ENCODE measurements at places on chromosomes 11 and 22.

DNA sequence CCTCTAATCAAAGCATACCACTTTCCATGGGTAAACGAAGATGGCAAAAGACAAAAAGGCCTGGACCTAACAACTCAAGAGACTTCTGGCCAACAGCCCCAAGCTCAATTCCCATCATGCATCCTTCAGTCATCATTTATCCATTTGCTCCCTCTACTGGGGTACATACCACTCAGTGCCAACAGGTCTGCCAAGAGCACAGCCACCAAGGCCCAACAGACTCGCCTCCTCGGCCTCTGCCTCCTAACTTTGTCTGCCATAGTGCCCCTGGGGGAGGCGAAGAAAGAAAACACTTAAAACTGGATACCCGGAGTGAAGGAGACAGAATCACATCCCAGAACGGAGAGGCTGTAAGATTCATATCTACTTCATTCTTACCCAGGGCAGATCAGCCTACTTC is 1.1 kb downstream of the HYOU1 start:
- no peak for DNase-seq

- no peak for DNase-seq
Observed at GRCh38 chr11:79615425-79615824, 174.6 kb upstream of the TENM4 start.

- peak; percentile 56 for DNase-seq
Observed at GRCh38 chr22:28019360-28019759, 100.3 kb upstream of the PITPNB start.

DNA sequence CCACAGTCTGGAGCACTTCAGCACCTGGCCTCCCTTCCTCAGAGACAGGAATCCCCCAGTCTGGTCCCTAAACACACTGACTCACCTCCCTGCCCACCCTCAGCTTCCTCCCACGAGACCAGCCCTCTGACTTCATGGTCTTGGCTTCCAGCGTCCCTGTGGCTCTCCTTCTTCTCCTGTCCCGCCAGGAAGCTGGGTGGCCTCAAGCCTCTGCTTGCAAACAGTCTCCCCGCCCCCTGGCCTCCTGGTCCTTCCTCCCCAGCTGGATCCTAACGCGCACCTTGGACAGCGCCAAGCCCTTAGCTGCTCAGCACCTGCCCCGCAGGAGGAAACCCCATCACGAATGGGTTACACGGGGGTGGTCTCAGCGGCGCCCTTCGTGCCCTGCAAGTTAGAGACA is 4.5 kb downstream of the NCF4 start:
- DNase-seq: peak; percentile 13

- no peak for DNase-seq
Observed at GRCh38 chr22:37309211-37310074, 27.1 kb downstream of the CYTH4 start.

GRCh38 chr11:45170484-45170883 is 24.0 kb downstream of the PRDM11 start:
- no peak for DNase-seq

GRCh38 chr22:32815943-32816342 is 14.4 kb downstream of the TIMP3 start:
- DNase-seq: no peak

- no peak for DNase-seq
Observed at GRCh38 chr11:114275280-114275679, 20.9 kb upstream of the NNMT start.

- DNase-seq: no peak
Observed at GRCh38 chr22:25112538-25113253, 87.0 kb upstream of the CRYBB3 start.

DNA sequence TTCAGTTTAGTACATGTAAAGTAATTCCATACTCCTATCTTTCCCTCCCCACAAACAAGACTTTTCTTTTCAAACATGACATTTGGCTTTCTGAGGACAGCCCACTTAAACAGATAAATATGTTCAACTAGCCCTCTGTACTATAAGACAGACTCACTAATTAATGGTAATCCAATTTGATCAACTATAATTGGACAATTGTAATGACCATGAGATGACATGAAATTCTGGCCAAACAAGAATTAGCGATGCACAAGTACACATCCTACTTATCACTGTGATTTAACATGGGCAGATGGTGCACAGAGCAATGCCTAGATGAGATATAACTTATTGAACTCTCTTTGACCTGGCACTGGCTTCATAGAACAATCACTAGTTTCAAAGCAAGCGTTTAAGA is 1033.7 kb upstream of the CCDC90B start:
- DNase-seq: no peak

DNA sequence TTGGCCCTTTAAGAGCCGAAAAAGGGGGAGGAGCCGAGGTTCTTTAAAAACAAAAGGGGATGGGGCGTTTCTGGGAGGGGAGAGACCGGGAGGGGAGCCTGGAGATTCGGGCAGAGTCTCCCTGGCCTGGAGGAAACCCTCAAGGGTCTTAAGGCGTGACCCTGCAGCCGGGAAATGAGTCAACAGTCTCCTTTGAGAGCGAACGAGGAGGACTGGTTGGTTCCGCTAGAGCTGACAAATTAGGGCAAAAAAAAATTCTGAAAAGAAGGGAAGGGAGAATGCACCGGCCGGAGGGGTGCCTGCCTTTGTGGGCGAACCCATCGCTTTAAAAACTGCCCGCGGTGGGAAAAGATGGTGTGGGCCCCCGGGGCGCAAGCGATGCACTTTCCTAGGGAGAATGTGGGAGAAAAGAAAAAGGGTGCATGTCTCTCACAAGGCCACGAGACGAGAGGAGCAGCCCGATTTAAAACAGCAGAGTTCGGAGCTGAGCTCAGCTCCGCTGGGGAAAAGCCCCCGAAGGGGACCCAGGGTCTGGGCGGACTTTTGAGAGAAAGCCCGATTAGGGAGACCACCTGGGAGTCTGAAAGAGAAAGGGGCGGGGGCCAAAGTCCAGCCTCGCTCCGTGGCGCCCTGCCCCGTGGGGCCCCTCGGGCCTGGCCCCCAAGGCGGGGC is 874 bp downstream of the ZFTA start:
- DNase-seq: peak; percentile 59

GRCh38 chr22:47094861-47095330 is 332.4 kb downstream of the TBC1D22A start:
- peak; percentile 9 for DNase-seq

DNA sequence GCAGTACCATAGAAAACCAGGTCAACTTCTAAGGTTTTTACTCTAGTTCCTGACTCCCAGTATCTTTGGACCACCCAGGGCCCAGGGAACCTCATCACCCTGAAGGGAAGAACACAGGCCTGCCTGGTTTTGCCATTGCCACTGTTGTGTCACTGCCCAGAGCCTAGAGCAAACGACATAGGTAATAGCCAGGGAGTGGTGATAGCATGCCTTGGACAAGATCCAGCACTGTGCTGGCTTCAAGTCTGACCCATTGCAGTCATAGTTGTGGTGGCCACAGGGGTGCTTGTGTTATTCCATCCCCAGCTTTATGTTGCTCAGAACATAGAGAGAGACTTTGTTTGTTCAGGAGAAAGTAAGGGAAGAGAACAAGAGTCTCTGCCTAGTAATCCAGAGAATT is 2310.2 kb downstream of the LRRC4C start:
- DNase-seq: no peak

- no peak for DNase-seq
Observed at GRCh38 chr11:8031248-8032115, 44.3 kb downstream of the EIF3F start.

GRCh38 chr11:19428206-19429002 is 187.7 kb upstream of the E2F8 start:
- DNase-seq: no peak

- no peak for DNase-seq
Observed at GRCh38 chr11:117908959-117909610, 20.1 kb downstream of the TMPRSS13 start.

DNA sequence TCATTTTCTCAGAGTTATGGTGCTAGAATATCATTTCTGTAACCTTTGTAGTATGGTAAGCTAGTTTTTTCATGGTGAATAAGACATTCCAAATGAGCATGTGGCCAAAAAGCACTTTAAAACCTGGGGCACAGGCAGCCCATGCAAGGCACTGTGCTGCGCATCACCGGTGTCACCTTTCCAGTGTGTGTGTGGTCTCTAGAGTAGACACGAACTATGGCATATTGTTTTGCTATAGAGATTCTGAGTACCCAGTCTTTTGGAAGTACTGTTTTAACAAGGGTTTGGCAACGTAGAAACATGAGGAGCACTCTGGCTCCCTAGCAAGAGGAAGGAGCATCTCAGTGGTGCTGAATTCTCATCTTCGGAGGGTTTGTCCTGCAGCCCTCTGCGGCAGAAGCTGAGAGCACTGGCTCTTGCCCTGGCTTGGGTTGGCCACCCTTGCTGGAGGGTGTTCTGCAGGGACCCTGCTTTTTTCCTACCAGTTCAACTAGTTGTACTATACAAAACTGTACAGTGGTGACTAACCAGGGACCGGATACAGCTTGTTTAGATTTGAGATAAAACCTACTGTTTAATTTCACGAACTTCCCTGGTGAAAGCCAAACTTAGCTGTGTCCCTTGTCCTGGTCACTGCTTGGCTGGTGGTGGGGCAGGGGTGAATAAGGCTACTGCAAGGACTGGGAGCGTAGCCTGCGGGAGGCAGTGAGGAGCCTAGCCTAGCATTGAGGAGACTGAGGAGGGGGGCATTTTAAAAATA is 135.7 kb downstream of the ATXN10 start:
- DNase-seq: no peak

DNA sequence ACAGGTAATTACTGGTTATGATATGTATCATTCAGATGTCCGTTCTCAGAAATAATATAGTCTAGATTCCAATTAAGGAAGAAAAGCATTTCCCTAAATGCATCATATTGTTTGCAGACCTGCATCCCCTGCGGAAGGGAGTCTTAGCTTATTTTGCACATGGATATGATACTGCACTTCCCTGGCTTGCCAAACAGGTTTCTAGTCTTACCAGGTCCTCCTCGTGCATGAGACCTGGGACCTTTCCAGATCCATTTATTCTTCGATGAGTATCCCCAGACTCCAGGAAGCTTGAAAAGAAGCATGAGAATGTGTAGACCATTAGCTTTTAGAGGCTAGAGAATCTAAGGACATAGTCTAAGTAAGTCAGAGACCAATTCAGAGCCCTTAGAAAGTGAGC is 30.6 kb downstream of the CYB5R2 start:
- DNase-seq: no peak

- no peak for DNase-seq
Observed at GRCh38 chr11:824292-824880, 3.3 kb upstream of the CRACR2B start.

GRCh38 chr11:91243051-91243450 is 981.6 kb upstream of the FAT3 start:
- no peak for DNase-seq

GRCh38 chr11:68275721-68276507 is 4.1 kb upstream of the C11orf24 start:
- DNase-seq: no peak

DNA sequence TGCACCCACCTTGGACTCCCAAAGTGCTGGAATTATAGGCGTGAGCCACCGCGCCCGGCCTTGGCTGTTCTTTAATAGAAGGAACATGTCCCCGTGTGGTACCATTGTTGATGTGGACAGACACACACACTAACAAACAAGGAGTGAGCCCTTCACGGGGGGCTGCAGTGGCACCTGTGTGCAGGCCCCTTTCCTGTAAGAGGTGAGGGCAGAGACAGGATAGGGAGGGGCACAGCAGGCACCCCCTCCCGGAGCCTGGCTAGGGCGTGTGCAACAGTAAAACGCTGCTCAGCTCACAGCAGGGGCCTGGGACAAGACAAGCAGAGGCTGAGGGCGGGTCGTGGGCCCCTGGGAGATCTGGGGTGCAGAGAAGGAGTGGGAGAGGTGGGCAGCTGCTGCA is 37.8 kb downstream of the GRIK4 start:
- no peak for DNase-seq

DNA sequence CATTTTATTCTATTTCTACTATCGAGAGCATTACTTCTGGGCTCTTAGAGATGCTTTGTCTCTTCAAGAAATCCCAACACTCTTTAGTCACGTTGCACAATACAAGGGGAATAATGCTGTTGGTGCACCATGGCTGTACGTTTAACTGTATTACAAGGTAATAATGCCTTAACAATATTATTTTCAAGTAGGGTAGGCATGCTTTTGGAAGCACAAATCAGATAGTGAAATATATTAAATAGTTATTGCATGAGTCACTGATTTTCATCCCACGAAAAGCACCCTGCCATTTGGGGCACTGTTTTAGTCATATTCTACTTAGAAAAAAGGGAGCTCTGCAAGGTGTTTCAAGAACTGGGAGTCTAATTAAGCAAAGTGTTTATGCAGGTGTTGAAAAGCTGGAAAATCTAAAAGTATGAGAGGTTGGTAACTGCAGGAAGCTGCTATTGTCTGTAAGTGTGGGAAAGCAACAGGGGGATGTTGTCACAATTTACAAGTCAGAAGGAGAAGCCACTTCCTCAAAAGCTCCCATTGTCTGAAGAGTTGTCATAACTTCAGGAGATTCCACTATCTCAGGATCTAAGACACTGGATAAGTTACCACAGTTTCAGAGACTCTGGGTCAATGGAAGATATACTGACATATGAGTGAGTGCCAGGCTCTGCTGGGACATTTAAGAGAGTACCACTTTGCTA is 218.2 kb downstream of the JRKL start:
- no peak for DNase-seq

GRCh38 chr11:73662445-73663157 is 16.2 kb downstream of the PLEKHB1 start:
- no peak for DNase-seq

DNA sequence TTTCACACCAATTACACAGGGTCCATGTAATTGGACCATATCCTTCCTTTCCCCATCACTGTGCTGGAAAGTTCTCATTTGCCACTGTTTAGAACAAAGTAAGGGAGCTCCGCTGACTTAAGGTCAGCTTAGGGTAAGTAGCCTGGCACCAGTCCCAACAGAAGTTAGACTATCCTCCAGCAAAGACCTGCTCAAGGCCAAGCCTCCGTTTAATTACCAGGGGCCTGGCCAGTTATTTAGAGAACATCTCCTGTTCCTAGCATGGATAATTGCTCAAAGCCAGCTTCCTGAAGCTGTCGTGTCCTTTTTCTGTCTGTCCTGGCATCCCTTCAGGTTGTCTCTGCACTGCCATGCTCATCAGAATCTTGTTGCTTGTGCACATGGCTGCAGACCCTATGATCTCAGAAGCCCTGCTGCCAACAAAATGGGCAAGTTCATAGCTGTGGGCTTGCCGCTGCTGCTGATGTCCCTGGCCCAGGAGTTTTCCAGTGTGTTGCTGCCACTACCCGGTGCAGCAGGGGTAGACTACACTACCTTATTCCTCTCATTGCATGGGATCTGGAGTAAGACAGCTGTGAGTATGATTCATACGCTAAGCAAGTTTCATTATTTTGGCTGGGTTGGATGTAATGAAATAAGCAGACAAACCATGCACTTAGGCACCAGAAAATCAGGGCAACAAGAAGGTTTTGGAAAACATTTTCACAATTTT is 8.1 kb downstream of the OR8A1 start:
- DNase-seq: peak; percentile 6

GRCh38 chr11:69666752-69667536 is 8.2 kb downstream of the LTO1 start:
- no peak for DNase-seq

- no peak for DNase-seq
Observed at GRCh38 chr22:34847072-34847471, 218.9 kb upstream of the ISX start.

GRCh38 chr11:95736355-95736754 is 53.2 kb downstream of the FAM76B start:
- DNase-seq: no peak

All from MG63 (cell line).